ENCODE measurements at places on chromosomes 3 and 15.

DNA sequence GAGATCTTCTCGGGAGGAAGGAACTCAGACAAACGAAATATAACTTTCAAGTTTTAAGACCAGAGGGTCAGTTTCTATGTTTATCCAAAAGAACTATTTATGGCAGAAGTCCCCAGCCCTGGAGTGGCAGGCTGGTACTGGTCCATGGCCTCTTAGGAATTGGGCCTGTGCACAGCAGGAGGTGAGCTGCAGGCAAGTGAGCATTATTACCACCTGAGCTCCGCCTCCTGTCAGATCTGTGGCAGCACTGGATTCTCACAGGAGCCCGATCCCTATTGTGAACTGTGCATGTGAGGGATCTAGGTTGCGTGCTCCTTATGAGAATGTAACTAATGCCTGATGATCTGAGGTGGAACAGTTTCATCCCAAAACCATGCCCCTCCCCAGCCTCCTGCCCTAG is 14.3 kb upstream of the HPS3 start:
- DNase-seq, result no peak

GRCh38 chr15:90918835-90919234 is 13.5 kb downstream of the HDDC3 start:
- no peak for DNase-seq

DNA sequence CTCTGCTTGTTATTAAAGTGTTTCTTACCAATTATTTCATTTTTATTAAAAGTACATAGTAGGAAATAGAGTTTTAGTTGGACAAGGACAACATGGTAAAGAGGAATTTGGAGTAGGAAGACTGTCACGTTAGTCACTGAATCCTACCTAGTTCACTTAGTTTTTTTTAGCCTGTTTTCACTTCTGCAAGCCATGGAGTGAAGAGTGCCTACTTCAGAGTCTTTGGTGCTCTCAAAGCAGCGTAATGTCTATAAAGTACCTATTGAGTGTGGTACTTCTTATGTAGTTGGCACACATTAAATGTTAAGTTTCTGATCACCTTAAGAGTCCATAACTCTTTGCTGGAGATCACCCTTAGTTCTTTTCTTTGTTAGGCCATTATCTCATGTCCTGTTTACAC is 78.7 kb downstream of the LPP start:
- no peak for DNase-seq

DNA sequence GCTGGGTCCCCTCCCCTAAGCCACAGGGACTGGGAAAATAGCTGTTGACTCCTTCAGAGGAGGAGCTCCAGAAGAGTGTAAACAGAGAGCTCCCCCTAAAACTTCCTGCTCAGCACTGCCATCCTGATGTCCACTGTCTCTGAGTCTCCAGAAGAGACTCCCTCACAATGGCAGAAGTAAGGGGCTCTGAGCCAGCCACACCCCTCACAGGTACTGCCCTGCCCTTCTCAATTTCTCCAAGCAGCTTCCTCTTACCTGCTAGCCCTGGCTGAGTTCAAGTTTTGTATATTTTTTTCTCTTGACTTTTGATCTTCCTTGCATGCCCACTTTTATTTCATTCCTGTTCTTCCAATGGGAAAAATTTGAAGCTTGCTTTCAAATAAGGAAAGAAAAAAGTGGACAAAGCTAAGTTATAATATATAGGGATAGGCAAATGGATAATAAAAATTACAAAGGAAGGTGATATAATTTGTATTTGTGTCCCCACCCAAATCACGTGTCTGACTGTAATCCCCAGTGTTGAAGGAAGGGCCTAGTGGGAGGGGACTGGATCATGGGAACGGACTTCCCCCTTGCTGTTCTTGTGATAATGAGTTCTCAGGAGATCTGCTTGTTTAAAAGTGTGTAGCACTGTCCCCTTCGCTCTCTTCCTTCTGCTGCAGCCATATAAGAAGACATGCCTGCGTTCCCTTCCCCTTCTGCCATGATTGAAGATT is 442.2 kb upstream of the WNT5A start:
- no peak for DNase-seq

GRCh38 chr15:52745326-52746161 is 44.6 kb downstream of the ONECUT1 start:
- no peak for DNase-seq

DNA sequence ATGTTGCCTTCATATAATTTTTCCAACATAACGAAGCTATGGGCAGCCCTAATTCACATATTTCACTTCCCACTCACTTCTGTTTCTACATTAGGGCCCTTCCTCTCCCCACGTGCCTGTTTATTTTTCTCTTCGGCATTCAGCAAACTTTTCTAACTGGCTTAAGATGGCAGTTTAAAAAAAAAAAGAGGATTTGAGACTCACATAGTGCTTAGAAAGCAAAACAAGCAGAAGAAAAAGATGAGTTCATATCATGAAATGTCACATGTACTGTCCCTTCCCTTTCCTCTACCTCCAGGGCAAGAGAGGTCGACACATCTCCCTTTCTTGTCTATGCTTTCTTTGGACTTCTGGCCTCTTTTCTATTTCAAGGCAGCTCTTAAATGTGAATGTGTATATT is 30.6 kb downstream of the SLC49A4 start:
- no peak for DNase-seq

GRCh38 chr3:142725357-142725739 is 1.5 kb downstream of the TRPC1 start:
- DNase-seq, result no peak

DNA sequence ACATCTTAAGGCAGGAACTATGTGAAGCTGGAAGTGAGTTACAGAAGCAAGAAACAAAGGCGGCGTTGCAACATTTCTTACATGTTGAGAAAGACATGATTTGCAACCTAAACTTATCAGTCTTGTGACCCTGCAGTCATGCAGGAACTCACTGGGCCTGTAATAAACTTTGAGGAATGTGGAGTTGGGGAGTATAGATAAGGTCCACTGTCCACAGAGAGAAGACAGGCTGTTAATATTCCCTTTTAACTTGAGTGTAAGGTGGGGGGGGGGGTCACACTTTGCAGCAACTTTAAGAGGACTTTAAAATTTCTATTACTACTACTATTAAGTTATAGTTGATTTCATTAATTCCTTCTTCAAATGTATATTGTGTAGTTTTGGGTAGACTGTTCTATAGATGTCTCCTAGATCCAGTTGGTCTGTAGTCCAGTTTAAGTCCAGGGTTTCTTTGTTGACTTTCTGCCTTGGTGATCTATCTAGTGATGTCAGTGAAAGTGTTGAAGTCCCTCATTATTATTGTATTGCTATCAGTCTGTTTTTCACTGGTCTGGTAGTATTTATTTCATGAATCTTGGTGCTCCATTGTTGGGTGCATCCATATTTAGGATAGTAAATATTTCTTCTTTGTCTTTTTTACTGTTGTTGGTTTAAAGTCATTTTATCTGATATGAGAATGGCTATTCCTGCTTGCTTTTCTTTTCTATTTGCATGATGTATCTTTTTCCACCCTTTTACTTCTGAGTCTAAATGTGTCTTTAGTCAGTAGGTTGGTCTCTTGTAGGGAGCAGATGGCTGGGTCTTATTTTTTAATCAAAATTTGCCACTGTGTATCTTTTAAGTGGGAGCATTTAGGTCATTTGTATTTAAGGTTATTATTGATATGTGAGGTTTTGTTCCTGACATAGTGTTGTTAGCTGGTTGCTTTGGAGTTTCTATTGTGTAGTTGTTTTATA is 15.6 kb upstream of the FAM98B start:
- no peak for DNase-seq

DNA sequence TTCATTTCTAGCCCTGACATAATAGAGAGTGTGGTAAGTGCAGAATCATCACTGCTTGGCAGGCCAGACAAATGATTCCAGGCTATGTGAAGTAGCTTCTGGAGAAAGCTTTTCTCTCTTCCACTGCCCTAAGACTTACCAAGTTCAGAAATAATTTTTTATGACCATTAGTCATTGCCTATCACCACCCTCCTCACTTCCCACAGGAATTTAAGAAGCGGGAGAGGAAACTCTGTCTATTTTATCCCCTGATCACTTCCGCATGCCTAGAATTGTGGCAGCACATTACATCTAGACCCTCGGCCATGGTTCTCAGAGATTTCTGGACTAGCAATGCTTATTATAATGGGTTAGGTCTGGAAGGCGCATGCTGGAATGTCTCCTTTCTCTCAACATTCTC is 397.8 kb upstream of the NR2F2 start:
- DNase-seq, result no peak

DNA sequence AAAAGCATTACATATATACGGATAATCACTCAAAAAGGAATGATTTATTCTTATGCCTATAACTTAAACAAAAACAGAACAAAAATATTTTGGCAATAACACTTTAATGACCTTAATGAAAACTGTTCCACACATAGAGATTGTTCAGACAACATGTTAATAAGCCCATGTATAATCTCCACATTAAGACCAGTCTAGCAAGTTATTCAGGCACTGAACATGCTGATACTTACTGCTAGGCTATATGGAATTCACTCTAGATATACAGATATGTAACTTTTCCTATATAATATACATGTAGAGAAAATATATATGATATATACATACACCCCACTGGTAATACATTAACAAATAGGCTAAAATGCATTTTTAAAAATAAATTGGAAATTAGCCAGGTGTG is 43.8 kb upstream of the USP50 start:
- DNase-seq, result no peak

DNA sequence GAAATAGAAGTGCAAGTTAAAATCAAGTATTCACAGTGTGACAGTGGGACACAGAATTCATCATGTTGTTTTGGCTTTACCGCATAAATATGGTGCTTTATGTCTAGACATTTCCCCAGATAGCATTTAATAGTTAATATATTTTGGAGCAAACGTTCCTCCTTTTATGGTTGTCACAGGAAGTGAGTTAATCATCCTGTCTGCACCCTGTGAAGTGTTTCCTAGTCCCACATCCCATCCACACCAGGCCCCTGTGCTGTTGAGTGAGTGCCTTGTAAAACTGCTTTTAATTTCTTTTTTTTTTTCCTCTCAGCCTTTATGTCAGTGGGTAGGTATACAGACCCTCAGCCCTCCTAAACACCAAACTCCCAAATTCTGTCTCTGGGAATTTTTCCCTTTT is 393.7 kb downstream of the FEZF2 start:
- DNase-seq, result no peak

DNA sequence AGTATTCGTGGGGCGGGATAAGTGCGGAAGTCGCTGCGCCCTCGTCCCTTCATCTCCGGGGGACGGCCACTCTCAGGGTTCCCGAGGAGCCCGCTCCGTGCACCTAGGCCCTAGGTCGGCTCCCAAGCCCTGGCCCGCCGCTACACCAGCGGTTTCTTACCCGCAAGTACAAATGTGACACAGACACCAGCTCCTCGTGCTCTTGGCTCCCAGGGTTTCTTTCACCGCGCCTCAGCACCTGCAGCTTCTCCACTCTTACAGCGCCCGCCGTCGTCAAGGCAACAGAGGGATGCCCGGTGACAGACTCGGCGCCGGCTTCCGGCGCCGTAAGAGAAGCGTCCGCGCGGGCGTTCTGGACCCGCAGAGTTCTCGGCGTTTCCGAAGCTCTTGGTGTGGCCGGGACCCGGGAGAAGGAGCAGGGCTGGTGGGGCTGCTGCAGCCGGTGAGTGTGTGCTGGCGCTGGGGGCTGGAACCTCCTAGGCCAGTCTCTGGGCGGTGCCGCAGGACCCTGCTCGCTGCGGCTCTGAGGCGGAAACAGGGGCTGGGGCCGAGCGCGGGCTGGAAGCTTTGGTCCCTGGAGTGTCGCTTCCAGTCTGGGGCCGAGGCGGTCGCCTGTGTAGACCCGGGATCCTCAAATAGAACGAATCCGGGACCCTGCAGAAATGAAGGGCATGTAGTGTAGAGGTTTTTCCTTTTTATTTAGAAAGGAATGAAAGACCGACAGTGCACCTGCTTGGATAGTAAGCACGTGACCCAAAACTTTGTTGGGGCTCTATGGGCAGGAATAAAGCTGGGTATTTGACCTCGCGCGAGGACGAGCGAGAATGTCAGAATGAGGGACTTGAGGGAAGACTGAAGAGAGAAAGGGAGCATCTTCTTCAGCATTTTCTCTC is 155.4 kb upstream of the GOLGA6L4 start:
- DNase-seq, result peak; percentile 2

DNA sequence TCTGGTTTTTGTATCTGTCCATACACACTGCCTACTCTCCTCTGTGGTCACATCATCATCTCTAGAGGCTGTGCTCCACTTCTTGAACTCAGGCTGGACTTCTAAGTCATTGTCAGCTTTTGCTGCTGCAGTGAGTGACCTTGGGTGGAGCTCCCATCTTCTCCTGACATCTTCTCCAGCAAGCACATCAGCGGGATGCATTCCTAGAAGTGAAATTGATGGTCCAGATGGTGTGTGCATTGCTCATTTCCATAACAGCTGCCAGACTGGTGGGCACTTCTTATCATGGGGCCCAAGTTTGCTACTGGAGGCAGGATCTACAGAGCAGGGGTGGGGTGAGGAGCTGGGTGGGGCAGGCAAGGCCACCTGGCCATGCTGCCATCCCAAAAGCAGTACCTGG is 109.9 kb downstream of the DNAJB8 start:
- no peak for DNase-seq

GRCh38 chr15:101210058-101210457 is 41.8 kb downstream of the CHSY1 start:
- no peak for DNase-seq

GRCh38 chr3:153001210-153002078 is 160.6 kb upstream of the RAP2B start:
- DNase-seq, result no peak

GRCh38 chr15:22810853-22811338 is 24.5 kb downstream of the NIPA1 start:
- DNase-seq, result no peak

- DNase-seq, result no peak
Measured at GRCh38 chr3:107025961-107026360, 351.3 kb upstream of the CCDC54 start.

- no peak for DNase-seq
Measured at GRCh38 chr3:94494992-94495391, 432.1 kb downstream of the NSUN3 start.

GRCh38 chr3:69276884-69277283 is 109.0 kb downstream of the FRMD4B start:
- DNase-seq, result no peak

DNA sequence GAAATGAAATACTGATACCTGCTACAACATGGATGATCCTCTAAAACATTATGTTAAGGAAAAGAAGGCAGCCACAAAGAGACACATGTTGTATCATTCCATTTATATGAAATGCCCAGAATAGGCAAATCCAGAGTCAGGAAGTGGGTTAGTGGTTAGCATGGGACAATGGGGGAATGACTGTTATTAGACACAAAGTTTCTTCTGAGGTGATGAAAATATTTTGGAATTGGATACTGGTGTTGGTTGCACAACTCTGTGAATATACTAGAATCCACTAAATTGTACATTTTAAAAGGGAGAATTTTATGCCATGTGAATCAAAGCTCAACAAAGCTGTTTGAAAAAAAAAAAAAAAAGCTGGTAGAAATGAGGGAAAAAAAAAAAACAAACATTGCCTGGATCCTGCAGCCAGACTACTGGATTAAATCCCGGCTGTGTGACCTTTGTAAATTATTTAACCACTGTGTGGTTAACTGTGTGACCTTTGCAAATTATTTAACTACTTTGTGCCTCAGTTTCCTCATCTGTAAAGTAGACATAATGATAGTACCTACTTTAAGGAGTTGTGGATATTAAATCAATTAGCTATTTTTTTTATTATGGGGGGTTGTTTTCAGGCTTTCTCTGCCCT is 75.6 kb upstream of the PRICKLE2 start:
- DNase-seq, result no peak
